Stimulated activated CD8-positive, alpha-beta memory T cell treated with anti-CD3 and anti-CD28 coated beads, Interleukin-15, amount 100 ng/mL, for 48 hours (primary cell): ENCODE measurements at places on chromosomes 1 and 21.

DNA sequence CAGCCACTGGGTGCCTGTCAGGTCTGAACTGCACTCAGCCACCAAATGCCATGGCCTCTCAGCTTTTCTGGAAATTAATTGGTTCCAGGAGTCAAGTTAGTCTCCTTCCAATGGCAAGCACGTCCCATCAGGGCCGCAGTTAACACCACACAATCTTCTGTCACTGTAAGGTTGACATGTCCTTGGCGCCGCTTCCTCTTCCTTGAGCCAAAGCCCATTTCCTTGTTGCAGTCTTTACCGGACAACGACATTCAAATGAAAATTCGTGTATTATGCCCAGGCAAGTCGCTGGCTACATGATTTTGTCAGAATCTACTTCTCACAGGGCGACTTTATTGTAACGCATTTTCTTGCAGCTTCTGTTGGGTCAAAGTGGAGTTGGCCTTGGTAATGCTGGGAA is 430.6 kb upstream of the KAZN start:
- no peak for DNase-seq

DNA sequence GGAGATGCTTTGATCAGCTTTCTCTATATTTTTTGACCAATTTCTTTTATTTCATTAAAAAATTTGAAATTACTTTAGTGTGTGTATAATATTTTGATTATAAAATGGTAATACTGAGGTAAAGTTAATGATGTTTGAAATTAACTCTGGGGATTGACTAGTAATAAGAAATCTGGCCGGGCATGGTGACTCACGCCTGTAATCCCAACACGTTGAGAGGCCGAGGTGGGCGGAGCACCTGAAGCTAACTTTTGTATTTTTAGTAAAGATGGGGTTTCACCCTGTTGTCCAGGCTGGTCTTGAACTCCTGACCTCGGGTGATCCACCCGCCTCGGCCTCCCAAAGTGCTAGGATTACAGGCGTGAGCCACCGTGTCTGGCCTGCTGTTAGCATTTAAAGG is 17.5 kb downstream of the SCP2 start:
- DNase-seq, result no peak

GRCh38 chr1:12142141-12142823 is 24.5 kb upstream of the TNFRSF1B start:
- no peak for DNase-seq

DNA sequence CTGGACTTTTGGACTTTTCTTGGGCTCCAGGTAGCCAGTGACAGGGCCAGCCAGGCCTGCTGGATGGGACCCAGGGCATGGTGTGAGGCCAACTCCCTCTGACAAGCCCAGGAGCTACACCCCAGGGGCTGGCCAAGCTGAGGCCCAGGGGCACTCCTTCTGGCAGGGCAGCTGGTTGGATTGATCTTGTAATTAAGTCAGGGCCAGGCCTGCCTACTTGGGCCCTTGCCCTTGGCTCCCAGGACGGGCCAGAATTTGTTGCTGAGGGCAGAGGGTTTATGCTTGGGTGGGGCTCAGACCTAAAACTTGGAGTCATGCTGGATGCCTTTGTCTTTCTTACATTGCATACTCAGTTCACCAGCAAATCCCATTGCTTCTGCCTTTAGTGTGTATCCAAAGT is 20.7 kb downstream of the KCNA2 start:
- no peak for DNase-seq

DNA sequence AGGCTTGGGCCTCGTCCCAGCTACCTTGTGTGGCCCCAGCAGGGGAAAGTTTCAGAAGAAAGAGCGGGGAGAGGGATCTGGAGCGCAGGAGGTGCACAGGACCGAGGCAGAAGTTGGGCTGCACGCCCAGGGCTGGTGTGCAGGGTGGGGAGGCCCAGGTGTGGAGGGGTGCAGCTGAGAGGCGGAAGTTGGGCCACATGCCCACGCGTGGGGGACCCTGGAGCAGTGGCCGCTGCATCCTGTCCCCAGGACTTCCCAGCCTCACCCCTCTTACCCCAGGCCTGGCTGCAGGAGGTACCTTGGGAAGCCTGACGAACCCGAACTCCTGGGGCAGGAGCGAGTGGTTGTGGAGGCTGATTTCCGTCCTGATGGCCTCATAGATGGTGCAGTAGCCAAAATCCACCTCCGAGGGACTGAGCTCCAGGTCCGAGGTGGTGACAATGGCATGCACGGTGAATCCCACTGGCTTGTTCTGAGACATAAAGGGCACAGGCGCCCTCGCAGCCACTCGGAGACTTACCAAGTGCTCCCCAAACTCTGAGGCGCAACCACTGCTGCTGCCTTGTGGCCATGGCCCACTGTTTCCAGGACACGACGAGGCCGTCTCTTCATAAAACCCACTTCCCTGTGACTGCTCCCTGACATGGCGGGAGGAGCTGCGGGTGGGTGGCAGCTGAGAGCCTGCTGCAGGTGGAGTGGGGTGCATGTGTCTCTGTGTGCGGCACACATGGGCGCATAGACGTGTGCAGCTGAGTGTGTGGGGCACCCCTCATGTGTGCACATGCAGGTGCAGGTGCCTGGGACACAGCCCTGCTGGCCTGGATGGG is 20.4 kb upstream of the TMEM52 start:
- no peak for DNase-seq

GRCh38 chr1:15961492-15961891 is 14.4 kb downstream of the ZBTB17 start:
- no peak for DNase-seq

DNA sequence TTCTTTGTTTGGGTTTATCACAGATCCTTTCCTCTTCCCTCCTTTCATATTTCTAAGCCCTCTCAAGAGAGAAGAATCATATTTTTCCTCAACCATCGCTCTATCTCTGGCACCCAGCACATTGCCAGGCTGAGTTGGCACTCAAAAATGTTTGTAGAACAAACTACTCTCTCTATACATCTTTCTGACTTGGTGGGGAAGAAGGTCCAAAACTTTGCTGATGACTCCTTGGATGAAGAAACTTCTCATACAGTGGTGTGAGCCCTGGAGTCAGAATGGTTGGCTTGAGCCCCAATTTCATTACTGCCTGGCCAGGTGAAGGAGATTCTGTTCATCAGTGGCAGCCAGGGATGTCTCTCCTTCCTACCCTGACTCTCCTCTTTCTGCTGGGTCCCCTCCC is 11.9 kb downstream of the ALX3 start:
- no peak for DNase-seq

- no peak for DNase-seq
Measured at GRCh38 chr1:16903054-16903453, 7.3 kb downstream of the RNU1-2 start.

- DNase-seq, result no peak
Measured at GRCh38 chr1:181525104-181525721, 41.9 kb downstream of the CACNA1E start.

DNA sequence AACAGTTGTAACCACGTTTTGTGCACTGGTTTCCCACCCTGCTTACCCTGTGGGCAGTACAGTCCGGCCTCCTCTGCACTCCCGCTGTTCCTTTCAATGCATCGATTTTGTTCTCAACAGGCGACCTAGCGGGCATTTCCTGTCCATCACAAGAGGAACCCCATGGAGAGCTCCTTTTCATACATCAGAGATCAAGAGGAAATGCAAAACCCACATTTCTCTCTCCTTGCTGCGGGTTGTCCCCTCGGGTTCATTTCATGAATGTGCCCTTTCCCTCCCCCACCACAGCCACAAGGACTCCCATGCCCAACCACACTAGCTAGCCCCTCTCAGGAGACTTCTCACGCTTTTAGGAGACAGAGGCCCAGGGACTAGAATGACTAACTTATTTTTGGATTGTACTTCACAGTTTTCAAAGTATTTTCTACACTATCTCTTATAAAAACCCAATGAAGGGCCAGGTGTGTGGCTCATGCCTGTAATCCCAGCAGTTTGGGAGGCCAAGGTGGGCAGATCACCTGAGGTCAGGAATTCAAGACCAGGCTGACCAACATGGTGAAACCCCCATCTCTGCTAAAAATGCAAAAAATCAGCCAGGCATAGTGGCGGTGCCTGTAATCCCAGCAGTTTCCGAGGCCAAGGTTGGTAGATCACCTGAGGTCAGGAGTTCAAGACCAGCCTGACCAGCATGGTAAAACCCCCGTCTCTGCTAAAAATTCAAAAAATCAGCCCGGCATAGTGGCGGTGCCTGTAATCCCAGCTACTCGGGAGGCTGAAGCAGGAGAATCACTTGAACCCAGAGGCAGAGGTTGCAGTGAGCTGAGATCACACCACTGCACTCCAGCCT is 18.4 kb downstream of the ATP1A4 start:
- DNase-seq, result peak; percentile 50

GRCh38 chr1:171753685-171754352 is 12.0 kb upstream of the VAMP4 start:
- no peak for DNase-seq

GRCh38 chr1:164753521-164754077 is 194.6 kb downstream of the PBX1 start:
- no peak for DNase-seq

GRCh38 chr1:180640531-180640949 is 8.7 kb downstream of the XPR1 start:
- no peak for DNase-seq

- no peak for DNase-seq
Measured at GRCh38 chr1:65069011-65069565, 78.9 kb upstream of the AK4 start.

- DNase-seq, result no peak
Measured at GRCh38 chr1:228515200-228515834, 28.1 kb downstream of the RNF187 start.

DNA sequence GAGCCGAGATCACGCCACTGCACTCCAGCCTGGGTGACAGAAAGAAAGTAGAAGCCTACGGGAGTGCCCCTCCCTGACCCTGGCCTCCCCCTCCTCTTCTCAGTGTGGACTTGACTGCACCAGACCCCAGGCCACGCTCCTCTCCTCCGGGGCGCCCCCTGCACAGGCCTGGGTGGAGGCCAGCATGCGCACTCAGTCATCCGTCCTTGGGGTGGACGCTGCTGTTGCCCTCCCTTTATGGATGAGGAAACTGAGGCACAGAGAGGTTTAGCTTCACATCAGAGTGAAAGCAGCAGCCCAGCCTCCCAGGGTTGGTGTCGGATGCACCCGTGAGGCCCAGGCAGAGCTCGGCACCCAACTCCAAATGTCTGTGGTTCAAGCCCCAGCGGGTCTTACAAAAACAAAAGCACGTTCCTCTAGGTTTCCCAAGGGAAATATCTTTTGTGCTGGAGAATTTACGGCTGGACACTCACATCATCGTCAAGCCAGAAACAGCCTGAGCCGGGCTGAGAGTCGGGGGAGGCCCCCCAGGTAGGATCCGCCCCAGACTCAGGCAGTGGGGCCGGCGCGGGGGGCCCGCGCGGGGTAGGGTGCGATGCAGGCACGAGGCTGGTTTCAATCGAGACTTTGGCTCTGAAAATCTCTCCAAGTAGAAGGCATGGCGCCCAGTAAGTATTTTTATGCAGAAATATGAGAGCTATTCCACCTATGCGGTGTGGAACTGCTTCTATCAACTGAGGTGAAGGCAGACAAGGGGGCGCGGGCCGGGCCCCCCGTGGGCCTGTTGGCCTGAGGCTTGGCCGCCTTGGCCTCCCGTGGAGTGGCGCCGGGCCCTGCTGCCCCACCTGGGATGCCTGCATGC is 36.6 kb downstream of the MORN1 start:
- DNase-seq, result no peak

DNA sequence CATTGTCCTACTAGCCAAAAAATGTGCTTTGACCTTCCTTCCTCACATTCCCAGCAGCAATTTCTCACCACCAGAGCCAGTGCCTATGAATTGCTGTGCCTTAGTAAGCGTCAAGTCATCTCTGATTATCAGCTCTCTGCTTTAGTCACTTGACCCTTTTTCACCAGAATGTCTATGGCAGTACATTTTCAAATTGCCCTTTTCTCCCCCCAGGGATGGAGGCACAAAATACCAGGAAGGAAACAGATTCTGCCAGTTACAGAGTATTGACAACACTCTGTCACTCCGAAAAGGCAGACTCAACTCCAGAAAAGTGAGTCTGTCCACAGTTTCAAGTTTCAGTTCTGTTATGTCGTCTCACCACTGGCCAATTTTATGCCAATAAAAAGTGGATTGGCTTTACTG is 167.4 kb downstream of the TNFSF18 start:
- no peak for DNase-seq

- DNase-seq, result no peak
Measured at GRCh38 chr21:45085700-45086099, 11.3 kb downstream of the ADARB1 start.

DNA sequence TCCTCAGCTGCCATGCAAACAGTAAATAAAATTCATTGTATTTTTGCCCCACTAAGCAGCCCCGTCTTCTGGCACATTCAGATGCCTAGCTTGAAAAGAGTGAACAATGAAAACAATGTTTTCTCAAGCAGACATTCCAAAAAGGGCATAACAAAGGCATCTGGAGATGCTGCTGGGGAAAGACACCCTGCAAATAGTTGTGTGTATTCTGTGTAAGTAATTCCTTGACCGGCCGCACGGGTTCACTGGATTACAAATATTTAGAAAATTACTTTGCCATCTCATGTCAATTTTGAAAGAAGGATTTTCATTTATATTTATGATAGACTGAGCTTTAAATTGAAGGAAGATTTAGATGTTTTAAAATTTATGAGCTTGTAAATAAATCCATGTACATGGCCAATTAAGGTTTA is 142.2 kb downstream of the SLC45A1 start:
- DNase-seq, result no peak

DNA sequence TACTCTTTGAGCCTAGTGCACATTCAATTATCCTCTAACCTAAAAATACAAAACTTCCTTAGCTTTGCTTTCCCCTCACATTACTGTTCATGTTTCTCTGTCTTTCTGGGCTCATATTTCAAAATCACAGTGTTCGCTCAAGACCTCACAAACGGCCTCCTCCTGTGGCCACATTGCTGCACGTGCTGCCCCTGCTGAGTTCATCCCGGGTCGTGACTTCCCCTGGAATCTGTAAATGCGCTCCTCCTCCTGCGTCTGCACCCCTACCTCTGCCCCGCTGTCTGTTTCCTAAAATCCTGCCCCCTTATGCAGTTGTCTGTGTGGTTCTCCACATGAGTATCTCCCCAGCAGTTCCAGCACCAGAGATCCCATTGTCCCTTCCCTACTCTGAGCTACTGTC is 45.5 kb upstream of the RAVER2 start:
- no peak for DNase-seq

DNA sequence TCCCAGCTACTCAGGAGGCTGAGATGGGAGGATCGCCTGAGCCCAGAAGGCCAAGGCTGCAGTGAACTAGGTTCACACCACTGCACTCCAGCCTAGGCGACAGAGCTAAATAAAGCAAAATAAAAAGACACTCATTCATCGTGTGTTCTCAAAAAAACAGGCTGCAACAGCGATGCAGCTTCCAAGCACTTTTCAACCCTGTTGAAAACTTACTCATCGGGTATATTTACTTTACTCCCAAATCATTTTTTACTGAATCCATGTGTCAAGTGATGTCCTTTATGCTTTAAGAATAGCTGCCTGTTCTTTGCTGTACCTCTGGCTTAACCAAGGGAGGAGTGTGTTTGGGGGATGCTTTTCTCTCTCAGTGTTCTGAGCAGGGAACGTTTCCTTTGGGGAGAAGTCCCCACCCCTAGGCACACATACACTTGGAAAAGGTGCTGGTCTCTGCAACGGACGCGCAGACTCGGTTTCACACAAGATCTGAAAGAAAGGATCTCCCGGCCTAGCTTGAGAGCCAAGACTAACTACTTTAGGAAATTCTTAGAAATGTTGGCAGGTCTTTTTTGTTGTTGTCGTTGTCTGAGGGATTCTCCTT is 1.4 kb downstream of the MAP1LC3C start:
- no peak for DNase-seq
